Transverse colon (tissue), 4 donors: ENCODE measurements at places on chromosomes 2 and 18. TPM values are rescaled to one million over a fixed set of nuclear protein-coding genes. Genes with fewer than 3 reads are reported as not detected.

DNA sequence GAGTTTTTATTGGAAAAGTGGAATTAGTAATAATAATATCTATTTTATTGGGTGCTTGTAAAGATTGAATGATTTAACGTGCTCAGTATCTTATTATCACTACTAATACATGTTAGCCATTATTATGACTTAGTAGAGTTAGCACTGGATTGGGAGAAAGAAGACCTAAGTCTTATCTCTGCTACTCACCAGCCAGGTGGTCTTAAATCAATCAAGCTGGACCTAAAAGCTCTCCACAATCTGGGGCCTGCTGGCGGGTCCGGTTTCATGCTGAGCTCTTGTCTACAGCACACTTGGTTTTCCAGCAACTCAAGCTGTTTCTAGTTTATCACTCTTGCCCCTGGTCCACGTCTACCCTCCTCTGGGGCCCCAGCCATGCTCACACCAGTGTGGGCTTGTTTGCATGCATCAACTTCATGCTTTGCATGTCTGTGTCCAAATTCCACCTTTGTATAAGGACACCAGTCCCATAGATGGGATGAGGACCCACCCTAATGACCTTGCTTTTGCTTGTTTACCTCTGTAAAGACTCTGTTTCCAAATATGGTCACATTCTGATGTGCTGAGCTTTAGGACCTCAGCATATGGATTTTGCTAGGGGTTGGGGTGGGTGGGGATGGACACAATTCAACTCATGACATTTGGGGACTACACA, 363.1 kb downstream of the LPIN1 start:
- no peak overlapping the region for H3K27ac ChIP-seq
- DNase-seq = no peak
- no peaks in the 10 kb centered on the region for H3K27me3 ChIP-seq
- H3K4me1 ChIP-seq = no peaks in the 10 kb centered on the region
- no peak overlapping the region for H3K4me3 ChIP-seq

DNA sequence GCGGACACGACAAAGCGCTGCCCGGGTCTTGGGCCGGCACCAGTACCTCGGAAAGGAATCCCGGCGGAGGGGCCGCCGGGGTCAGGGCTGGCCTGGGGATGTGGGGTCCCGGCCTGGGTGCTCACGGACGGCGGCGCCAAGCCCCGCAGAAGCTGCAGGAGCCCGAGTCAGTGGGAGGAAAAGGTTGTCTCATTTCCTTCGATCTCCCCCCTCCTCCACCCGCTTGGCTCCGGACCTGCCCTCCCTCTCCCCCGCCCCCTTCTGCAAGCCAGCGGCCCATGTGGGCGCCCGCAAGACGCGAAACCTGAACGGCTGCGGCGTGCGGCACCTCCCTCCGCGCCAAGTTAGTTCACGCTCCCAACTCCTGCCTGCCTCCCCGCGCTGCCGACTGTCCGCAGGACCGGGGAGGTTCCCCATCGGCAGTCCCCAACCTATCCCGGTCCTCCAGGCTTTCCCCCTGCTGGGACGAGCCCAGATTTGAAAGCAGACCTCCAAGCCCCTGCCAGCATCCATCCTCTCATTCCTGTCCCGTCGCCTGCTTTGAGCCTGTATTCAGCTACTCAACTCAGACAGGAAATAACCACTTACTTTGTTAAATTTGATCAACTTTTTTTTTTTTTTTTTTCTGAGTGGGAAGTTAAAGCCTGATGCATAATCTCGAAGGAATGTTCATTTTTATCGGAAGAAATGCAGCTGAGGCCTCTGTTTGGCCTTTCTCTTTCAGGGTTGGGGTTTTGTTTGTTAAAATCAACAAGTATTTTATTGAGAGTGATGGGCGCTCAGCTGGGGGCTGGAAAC, at the start of gene EVA1A:
Gene EVA1A (minus strand): TSS at position 172 of the 798 bp plus-strand sequence. CDS start 42,799 bp downstream, outside the sequence.
- no peaks in the 10 kb centered on the region for H3K36me3 ChIP-seq
- DNase-seq = peak; percentile 10
- peak within 1 kb of the TSS; percentile 48 for H3K4me3 ChIP-seq
- H3K27ac ChIP-seq = no peak within 1 kb of the TSS
- no peaks in the 10 kb centered on the region for H3K4me1 ChIP-seq

- no peaks in the 10 kb centered on the region for H3K4me1 ChIP-seq
- H3K36me3 ChIP-seq = no peaks in the 10 kb centered on the region
- H3K27ac ChIP-seq = no peak overlapping the region
Measured at GRCh38 chr18:35282353-35282752, 7.7 kb downstream of the ZSCAN30 start.

DNA sequence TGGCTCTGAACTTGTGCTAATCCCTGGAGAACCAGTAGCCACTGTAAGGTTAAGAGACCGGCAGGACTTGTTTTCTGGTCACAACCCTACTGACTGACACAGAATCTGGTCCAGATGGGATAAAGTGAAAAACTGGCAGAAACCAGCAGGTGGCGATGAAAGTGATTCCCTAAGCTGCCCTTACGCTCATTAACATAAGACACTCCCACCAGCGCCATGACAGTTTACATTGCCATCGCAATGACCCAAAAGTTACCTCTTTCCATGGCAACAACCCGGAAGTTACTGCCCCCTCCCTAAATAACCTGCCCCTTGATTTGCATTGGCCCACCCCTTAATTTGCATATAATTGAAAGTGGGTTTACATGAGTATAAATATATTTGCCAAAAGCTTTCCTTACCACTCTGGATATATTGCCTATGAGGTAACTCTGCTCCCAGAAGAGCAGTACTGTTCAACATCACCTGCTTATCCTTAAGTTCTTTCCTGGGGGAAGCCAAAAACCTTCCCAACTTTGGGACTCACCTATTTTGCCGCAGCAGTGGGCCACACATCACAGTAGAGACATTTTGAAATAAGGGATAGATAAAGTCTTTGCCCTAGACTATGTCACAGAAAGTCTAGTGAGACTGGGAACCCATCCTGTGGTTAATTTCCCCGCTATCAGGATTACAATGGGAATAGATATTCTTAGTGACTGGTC, 35.8 kb upstream of the AFF3 start:
- H3K36me3 ChIP-seq = no peaks in the 10 kb centered on the region
- no peaks in the 10 kb centered on the region for H3K27me3 ChIP-seq
- no peak overlapping the region for H3K4me3 ChIP-seq
- H3K4me1 ChIP-seq = no peaks in the 10 kb centered on the region
- DNase-seq = no peak

DNA sequence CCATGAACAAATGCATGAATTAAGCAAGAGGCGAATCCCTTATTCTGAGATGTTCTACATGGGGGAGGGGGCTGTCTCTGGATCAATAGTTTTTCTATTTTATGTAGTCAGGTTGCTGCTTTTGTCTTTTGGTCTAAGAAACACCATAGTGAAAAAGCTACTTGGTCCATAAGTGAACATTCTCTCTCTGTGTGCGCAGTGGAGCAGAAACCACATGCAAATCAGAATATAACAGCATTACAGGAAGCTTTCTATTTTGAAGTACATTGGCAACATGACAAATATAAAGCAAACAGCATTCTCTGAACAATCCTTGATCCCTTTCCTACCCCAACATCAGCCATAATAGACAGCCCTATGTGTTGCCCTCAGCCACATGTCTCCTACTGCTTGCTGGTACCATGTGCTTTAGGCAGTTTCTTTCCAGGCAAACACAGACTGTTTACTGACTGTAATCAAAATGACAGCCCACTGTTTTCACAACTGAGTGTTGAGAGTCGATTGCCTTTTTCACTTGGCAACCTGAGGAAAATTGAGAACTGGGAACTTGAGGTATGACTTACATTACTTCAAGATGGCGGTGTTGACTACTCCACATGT, 10.6 kb downstream of the SCN3A start:
- H3K27me3 ChIP-seq = no peaks in the 10 kb centered on the region
- no peaks in the 10 kb centered on the region for H3K4me1 ChIP-seq
- no peaks in the 10 kb centered on the region for H3K36me3 ChIP-seq
- no peak overlapping the region for H3K4me3 ChIP-seq
- no peak overlapping the region for H3K27ac ChIP-seq

GRCh38 chr2:238239863-238240756, at the start of gene HES6:
TSS of gene HES6 (minus strand) at chr2:238240038. CDS start at chr2:238239905, 133 bp downstream.
- peak within 1 kb of the TSS; percentile 89 for H3K27ac ChIP-seq
- peaks cover 43% of the 10 kb centered on the region for H3K4me1 ChIP-seq
- H3K27me3 ChIP-seq = peaks cover 8% of the 10 kb centered on the region
- peak; percentile 91 for DNase-seq
- H3K4me3 ChIP-seq = peak within 1 kb of the TSS; percentile 64

GRCh38 chr2:118902266-118903028, 39.5 kb upstream of the MARCO start:
- peaks cover 12% of the 10 kb centered on the region for H3K4me1 ChIP-seq
- H3K27ac ChIP-seq = peak overlapping the region; percentile 83

DNA sequence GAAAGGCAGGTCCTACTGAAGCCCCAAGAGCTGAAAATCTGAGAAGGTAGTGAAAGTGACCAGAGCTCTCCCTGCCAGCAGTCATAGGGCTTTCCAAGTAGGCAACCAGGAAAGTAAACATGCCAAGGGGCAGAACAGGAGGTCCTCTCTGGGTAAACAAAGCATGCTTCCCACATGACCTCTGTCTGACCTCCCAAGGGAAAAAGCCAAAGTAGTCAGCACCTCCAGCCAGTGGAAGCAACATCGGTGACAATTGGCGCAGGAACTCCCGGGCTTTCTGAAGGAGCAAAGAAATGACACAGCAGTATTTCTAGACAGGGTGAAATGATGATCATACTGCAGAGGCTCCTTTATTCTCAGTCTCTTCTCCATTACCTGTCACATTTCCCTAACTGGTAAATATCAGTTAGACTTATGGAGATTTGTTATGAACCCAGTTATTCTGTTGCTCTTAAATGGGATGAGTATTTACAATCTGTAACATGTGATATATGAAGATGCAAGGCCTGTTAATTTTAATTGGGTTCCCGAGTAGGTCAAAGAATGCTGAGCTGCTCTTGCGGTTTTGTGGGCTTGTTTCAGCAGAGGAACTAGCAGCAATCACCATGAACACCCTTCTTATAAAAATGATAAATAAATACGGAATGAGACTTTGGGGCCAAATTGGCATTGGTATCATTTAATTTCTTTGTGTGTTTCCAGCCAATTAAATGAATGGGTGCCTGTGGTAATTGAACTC, 321.0 kb downstream of the RND3 start:
- no peaks in the 10 kb centered on the region for H3K27me3 ChIP-seq
- H3K36me3 ChIP-seq = no peaks in the 10 kb centered on the region
- H3K27ac ChIP-seq = no peak overlapping the region
- DNase-seq = no peak
- peaks cover 8% of the 10 kb centered on the region for H3K4me1 ChIP-seq
- H3K4me3 ChIP-seq = no peak overlapping the region

DNA sequence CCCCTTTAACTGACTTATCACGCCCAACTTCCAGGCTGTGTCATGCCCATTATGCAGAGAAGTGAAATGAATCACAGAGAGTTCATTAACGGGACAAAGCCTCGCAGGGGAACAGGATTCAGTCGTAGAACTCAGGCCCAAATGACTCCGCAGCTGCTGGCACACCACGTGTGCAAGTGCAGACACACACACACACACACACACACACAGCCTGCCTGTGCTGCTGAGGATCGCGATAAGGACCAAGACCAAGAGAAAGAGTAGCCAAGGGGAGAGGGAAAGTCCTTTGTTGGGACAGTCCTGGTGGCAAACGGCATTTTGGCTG, 90.0 kb upstream of the TAF1B start:
- no peaks in the 10 kb centered on the region for H3K36me3 ChIP-seq
- peak; percentile 52 for DNase-seq
- peak overlapping the region; percentile 47 for H3K27ac ChIP-seq
- H3K4me3 ChIP-seq = peak overlapping the region; percentile 2

DNA sequence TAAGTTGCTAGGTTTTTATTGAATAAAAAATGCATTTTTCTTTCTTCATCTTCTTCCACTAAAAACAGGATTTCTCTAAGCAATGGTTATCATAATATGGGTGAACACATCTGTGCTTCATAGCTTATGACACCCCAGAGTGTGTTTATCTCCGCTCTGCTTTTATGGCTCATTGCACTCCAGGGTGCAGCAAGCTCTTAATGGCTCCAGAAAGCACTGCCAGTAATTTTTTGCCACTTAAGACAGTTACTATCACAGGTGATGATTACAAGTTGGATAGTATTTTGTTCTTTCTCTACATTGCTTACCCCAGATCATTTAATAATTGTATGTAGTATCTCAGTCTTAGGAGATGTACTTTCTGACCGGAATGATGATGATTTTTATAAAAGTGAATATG, 239.3 kb upstream of the CDH20 start:
- no peak overlapping the region for H3K27ac ChIP-seq
- DNase-seq = no peak
- H3K27me3 ChIP-seq = no peaks in the 10 kb centered on the region

DNA sequence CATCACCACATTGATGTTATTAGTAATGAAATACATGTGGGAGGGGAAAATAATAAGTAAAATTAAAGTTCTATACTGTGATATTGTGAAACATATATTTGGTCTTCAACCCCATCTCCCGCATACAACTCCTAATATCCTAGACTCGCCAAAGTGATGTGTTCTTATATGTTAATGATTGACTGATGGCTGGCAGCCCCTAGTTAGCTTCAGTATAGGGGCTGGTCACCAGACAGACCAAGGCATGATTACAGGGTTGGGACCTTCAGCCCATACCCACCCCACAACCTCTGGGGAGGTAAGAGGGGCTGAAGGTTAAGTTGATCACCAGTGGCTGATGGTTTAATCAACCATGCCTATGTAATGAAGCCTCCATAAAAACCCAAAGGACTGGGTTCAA, 28.1 kb upstream of the MREG start:
- no peak for DNase-seq
- no peaks in the 10 kb centered on the region for H3K36me3 ChIP-seq
- H3K27me3 ChIP-seq = no peaks in the 10 kb centered on the region
- H3K4me3 ChIP-seq = no peak overlapping the region
- H3K4me1 ChIP-seq = no peaks in the 10 kb centered on the region
- no peak overlapping the region for H3K27ac ChIP-seq

DNA sequence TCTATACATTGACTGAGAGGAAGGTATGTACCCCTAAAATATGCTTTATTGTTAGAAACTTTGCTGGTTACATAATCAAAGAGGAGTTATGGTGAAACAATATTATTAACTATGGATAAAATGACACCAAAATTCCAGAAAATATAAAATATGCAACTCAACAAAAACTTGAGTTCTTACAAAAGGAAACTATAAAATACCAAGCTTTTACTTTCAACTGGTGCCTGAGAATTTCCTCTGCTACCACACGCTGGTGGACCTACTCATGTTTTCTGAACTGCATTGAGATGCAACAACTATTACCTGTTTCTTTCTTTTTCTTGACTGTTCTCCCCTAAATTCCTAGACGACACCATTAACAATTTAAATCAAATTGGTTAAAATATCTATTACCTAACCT, 8.2 kb upstream of the NFE2L2 start:
- no peak overlapping the region for H3K4me3 ChIP-seq
- peak overlapping the region; percentile 56 for H3K27ac ChIP-seq
- peaks cover 21% of the 10 kb centered on the region for H3K4me1 ChIP-seq
- no peaks in the 10 kb centered on the region for H3K36me3 ChIP-seq
- DNase-seq = no peak

TUBA4A gene
- total RNA-seq = 39.2 TPM

ARMC9 gene
- total RNA-seq = 12.3 TPM

MBP gene
- 45.7 TPM for total RNA-seq

RGPD4 gene
- total RNA-seq = not detected

IGFBP2 gene
- total RNA-seq = 132 TPM

LIMS4 gene
- 3.4 TPM for total RNA-seq
